Right lobe of liver (tissue), 6 donors: ENCODE measurements at places on chromosomes 2 and 18. TPM values are rescaled to one million over a fixed set of nuclear protein-coding genes. Genes with fewer than 3 reads are reported as not detected.

SERPINB2 gene
- not detected for total RNA-seq

INPP5D gene
- 3.5 TPM for total RNA-seq

MAB21L4 gene
- 4.8 TPM for total RNA-seq

ITPRIPL1 gene
- 0.74 TPM for total RNA-seq

TMEM247 gene
- not detected for total RNA-seq

KDM3A gene
- total RNA-seq, result 18.3 TPM

CEBPZOS gene
- total RNA-seq, result 18.5 TPM
